ENCODE measurements at places on chromosomes 5 and 9.
A peak's percentile ranks its signal among the peaks of the same experiment; 100 is the strongest.

GRCh38 chr5:171595801-171596231 lies 176.4 kb downstream of the FGF18 start:
- peak; percentile 94 for DNase-seq

DNA sequence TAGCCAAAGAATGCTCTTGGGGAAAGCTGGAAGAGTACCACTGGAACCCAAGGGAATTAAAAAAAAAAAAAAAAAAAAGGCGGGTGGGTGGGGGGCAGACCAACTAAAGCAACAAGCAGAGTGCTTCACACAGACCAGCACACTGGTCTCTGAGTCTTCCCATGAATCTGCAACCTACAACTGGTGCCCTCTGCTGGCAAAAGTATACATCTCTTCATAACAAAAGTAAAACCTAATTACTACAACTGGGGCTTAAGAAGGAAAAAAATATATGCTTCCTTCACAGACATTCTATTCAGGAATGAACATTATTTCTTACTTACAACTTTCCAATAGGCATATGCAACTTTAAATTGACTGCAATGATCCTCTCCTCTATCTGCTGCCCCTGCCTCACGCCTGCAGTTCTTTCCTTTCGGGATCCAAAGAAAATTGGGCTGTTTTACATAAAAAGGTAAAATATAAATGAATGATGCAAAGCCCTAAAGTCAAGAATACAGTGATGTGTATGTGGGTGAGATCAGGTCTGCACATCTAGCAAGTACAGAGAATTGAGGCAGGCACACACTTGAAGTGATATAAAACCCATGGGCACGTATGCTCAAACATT lies 7.2 kb upstream of the KLHL3 start:
- peak; percentile 84 for DNase-seq

GRCh38 chr9:110188991-110189390 lies 19.0 kb downstream of the C9orf152 start:
- DNase-seq = no peak

- DNase-seq = peak; percentile 30
Measured at GRCh38 chr5:89351975-89352374, 469.0 kb upstream of the MEF2C start.

GRCh38 chr9:136051837-136052471 lies 43.1 kb downstream of the NACC2 start:
- DNase-seq = peak; percentile 94

- no peak for DNase-seq
Measured at GRCh38 chr5:67000794-67001475, 195.7 kb downstream of the CD180 start.

DNA sequence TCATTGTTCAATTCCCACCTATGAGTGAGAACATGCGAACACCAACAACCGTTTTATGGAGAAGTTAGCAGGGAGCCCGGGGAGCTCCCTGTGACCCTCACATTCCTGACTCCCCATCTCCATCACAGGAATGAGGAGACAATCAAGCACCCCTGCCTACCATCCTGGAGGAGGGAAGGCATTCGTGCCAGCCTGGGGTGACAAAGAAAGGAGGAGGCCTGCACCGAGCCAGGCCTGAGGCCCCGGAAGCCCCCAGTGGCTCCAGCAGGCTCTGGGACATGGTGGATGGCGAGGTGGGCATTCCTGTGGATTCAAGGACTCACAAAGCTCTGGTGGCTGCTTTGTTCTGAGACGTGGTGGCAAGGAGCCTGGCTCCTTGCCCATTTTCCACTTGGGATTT lies 36.5 kb upstream of the UGT3A1 start:
- no peak for DNase-seq

GRCh38 chr5:22070186-22070728 lies 782.9 kb downstream of the CDH12 start:
- DNase-seq = no peak

DNA sequence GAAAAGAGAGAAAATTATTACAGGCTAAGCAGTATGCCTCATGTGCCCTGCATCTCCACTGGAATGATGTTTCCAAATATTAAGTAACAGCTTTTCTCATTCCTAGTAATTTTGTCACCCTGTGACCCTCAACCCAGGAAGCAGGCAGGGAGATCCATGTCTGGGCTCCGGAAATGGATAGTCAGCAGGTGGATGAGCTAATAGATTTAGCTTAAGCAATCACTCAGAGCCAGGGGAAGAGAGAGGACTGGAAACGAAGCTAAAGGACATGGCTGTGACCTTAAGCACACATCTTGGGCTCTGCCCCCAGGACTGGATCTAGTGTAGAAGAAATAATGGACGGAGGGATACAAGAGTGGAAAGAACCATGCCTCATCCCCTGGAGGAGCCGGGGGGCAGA lies 89.5 kb downstream of the ARSB start:
- DNase-seq = no peak

DNA sequence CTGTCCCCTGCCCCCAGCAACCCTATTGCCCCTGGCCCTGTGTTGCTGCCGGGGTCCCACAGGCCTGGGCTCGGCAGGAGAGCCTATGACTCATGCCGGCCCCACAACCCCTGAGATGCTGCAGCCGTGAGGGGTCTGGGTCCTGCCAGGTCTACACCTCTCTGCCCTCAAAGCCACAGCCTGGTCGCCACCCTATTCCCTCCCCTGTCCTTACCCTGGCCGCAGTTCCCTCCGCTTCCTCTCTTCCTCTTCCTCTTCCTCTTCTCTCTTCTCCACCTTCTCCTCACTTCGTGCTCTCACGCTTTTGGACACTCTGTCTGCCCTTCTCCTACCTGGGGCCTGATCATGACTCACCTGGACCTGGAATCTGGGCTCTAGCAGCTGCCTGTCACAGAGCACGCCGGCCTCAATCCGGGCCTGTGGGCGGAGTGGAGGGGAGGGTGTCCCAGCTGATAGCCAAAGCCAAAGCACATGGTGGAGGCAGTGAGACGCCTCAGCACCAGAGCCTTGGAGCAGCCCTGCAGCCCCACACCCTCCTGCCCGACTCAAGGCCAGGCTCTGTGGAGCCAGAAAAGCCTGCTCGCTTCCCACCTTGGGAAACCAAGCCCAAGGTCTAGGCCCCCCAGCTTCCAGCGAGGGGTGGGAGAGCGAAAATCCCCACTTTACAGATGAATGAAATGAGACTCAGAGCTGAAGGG lies 26.8 kb upstream of the CSF1R start:
- DNase-seq = peak; percentile 44

DNA sequence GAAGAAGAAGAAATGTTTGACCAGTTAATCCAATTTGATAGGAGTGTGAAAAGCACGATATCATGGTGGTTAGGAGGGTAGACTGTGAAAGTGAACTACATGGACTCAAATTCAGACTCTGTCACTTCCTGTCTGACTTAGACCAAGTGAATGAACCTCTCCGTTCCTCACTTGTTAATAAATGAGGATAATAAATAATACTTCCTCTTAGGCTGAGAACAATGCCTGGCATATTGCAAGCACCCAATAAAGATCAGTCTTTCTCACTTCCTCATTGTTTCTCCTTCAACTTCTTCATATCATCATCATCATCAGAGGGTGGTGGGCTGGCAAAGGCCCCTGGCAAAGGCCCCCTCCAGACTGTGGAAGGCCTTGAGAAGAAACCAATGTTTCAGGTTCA lies 148.7 kb downstream of the CDK5RAP2 start:
- no peak for DNase-seq

DNA sequence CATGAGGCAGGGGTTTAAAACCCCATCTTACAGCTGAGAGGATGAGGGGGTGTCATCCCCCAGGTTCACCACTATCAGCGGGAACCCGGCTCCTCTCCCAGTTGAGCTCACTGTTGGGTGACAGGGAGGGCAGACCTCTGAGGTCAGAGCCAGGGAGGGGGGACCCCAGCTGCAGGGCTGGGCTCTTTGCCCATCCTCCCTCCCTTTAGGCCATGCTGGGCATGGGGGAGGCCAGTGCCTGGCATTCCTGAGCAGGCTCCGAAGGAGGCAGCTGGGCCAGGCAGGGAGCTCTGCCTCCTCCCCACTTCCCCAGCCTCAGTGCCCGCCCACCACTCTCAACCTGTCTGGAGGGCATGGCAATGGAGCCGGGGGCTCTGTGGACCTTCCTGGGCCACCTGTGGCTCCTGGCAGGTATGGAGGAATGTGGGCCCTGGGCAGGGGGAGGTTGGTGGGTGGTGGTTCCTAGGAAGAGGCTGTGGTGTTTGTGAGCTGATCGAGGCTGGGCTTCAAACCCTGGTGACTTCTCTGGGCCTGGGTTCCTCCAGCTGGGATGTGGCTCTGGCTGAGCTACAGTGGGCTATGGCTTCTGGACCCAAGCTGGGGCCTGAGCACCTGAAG lies 12.6 kb downstream of the CRB2 start:
- DNase-seq = no peak

DNA sequence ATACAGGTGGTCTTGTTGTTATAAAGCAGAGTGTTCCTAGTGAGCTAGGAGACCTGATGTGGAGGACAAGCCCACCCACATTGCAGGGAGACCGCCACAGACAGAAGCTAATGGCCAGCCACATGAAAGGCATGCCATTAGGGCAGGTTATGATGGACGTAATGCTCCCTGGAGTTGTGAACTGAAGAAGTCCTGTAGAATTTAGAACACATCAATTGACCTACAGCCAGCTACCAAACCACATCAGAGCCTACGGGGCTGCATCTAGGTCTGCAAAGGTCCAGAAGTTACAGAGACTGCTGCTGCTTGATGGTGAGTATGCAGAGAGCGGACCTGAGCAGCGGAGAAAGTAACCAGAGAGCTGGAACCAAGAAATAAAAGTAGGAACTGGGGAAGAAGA lies 116.6 kb downstream of the LPAR1 start:
- DNase-seq = no peak

GRCh38 chr9:84152204-84152603 lies 171.6 kb downstream of the RMI1 start:
- no peak for DNase-seq

- no peak for DNase-seq
Measured at GRCh38 chr5:98398465-98398864, 375.0 kb upstream of the RGMB start.

DNA sequence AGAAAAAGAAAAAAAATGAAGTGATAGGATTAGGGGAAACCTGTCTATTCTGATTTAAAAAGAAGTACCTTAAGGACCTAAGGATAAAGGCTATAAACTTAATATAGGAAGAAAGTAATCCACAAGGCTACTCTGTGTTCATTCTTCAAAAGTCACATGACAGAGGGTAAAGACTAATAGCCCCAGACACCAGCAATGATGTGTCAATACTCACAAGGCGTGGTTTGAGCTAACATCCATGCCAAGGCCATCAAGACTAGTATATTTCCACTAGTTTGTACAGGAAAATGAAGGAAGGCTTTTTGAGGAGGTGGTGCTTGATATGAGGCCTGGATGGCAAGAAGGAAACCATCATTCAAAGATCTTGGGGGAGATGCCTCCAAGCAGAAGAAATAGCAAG lies 49.7 kb upstream of the TEX48 start:
- DNase-seq = no peak

GRCh38 chr5:101995585-101995984 lies 300.5 kb downstream of the SLCO4C1 start:
- no peak for DNase-seq

GRCh38 chr5:142746532-142747433 lies 23.4 kb upstream of the ARHGAP26 start:
- peak; percentile 31 for DNase-seq

- DNase-seq = no peak
Measured at GRCh38 chr5:176412517-176413254, 3.7 kb downstream of the CLTB start.

DNA sequence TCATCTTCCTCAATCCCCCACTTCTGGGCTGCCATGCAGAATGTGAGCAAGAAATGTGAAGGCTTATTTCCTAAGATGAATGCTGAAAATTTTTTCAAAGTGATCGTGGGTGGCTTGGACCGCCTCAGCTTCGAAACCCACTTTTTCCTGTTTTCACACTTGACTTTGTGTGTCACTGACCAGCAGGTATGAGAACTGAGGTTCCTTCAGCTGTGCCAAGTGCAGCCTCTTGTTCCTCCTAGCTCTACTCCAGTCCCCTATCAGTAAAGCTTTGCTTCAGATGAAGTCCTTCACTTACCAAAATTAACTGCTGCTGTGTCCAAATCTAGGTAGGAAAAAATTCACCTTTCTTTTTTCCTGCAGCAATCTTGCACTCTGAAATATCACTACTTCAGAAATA lies 382.6 kb downstream of the DTWD2 start:
- DNase-seq = no peak

DNA sequence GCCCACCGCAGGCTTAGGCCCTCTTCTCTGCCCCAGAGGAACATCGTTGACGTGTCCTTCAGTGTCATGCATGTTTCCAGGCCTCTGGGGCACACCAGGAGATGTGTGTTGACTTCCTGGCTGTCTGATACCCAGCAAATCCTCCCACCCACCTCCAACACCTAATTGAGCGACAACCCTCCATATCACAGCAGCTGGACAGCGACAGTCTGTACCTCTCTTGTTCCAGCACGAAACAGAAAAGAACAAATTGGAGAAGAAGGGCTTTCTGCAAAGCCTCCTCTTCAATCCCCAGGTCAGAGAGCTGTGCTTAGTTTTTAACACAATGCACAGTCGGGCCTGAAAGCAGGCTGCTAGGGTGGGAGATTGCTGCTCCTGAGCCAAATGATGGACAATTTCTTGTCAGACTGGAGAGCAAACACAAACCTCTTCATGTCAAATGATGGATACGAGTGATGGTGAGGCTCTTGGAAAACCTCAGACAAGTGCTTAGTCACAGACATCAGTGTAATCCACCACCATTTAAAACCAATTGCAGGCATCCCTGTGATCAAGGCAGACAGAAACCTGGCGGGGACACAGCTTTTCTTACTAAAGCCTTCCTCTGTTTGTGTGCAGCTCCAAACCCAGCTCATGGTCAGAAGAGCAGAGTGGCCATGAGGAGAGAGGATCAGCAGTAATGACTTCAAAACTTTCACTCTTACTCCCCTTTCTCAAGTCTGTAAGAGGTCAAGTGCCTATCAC lies 110.6 kb downstream of the EBF1 start:
- DNase-seq = no peak

DNA sequence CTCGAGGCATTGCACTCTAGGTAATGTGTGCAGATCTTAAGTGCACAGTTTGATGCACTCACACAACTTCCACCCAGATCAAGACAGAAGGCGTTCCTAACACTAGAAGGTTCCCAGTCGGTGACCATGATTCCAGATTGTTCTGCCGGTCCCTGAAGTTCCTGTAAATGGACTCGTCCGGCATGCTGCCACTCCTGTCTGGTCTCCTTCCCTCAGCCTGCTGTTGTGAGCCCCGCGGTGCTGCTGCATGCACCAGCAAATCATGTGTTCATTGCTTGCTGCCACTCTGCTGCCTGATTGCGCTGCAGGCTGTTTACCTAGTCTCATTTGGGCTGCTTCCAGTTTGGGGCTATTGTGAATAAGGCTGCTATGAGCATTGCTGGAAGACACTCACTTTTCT lies 11.5 kb downstream of the STKLD1 start:
- DNase-seq = no peak

GRCh38 chr5:154215571-154216325 lies 25.2 kb downstream of the GALNT10 start:
- no peak for DNase-seq
